PC-3 (cell line): ENCODE measurements at places on chromosomes 16 and 17.

GRCh38 chr17:40598619-40599467 lies 33.6 kb upstream of the CCR7 start:
- DNase-seq = no peak

DNA sequence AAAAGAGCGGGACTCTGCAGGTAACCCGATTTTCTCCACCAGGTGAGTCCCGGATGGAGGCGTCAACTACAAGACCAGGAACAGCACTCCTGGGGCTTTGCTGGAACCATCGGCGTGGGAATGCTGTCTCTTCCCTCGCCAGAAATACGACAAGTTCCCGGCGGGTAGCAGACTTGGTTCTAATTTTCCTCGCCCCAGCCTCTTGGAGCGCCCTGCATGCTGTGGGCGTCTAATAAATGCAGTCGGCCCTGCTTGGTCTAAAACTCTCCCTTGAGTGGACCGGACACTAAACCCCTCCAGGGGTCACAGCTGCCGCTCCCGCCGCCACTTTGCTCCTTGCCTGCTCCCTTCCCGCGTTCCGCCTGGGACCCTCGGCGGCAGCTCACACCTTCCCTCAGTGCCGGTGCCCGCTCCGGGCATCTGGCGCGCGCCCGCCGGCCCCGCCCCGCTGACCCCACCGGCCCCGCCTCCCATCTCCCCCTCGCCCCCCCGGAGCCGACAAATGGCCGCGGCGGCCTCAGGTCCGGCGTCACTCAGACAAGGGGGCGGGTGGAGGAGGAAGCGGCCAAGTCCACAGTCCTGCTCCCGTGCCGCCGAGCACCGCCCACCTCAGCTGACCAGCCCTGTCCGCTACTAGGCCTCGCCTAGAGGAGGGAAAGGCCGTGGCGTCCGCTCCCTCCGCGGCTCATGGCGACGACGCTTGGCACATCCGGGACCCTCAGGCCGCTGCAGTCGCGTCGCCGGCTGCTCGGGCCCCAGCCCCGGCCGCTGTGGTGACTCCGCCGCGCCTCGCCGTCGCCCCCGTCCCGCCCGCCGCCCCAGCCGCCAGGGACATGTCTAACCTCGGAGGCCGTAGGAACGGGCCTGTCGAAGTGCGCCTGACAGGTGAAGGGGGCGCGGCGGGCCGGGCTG lies 65.8 kb downstream of the KPNA2 start:
- DNase-seq = peak; percentile 95

DNA sequence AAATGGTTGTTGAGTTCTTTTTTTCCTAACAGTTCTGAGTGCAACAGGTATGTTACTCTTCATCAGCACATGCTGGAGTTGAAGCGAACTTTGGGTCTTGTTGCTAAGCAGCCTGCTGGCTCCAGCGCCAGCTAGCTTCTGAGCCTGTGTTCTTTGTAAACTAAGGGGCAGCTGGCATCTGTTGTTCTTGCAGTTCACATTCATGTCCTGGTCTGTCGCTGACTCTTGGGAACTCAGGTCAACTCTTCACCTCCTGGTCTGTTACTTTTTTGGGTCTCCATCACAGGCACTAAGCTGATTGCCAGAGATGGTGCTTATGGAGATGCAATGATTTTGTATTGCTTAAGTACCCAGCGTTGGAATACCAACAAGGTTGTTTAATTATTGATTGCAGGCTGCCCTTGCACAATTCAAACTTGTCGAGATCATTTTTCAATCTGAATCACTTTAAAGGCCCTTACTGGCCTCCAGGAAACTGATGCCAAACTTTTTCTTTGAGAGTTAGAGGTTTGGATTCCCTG lies 40.9 kb downstream of the USP10 start:
- no peak for DNase-seq

DNA sequence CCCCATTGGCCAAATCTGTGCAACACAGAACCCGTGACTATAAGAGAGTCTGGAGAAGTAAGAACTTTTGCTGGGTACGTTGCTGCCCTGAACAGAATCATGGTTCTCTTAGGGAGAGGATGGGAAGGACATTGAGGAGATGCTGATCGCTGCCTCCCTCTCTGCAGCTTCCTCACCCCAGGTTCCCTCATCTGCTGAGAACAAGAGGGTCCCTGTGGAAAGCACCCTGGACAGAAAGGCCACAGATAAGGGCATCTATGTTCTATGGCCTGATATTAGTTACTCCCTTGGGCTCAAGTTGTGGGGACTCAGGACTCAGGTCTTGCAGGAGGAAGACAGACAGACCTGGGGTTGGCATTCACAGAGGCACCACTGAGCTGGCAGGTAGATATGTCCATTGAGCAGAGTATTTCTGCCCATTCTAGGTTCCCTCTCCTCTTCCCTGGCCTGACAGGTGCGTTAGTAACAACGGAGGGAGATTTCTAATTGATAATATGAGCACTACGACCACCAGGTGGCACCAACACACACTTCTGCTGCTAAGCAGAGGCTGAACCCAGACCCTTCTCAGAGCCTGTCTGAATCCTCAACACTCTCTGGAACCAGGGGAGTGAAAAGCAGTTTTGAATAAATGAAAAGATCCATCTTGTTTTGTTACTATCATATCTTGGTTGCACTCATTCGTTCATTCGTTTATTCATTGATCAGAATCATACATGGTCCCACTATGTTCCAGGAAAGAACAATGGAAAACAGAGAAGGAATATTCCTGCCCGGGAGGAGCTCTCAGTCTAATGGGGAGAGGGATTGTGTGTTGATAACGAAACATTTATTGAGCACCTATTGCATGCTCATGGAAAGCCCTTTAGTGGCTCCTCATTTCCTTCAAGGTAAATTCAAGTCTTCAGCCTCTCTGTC lies 56.4 kb downstream of the SLC6A2 start:
- peak; percentile 64 for DNase-seq

- DNase-seq = peak; percentile 55
These were observed 2.9 kb upstream of the KRT16 start for GRCh38 chr17:41615454-41615853.

- DNase-seq = no peak
These were observed 47.6 kb downstream of the FZD2 start for GRCh38 chr17:44604768-44605485.

DNA sequence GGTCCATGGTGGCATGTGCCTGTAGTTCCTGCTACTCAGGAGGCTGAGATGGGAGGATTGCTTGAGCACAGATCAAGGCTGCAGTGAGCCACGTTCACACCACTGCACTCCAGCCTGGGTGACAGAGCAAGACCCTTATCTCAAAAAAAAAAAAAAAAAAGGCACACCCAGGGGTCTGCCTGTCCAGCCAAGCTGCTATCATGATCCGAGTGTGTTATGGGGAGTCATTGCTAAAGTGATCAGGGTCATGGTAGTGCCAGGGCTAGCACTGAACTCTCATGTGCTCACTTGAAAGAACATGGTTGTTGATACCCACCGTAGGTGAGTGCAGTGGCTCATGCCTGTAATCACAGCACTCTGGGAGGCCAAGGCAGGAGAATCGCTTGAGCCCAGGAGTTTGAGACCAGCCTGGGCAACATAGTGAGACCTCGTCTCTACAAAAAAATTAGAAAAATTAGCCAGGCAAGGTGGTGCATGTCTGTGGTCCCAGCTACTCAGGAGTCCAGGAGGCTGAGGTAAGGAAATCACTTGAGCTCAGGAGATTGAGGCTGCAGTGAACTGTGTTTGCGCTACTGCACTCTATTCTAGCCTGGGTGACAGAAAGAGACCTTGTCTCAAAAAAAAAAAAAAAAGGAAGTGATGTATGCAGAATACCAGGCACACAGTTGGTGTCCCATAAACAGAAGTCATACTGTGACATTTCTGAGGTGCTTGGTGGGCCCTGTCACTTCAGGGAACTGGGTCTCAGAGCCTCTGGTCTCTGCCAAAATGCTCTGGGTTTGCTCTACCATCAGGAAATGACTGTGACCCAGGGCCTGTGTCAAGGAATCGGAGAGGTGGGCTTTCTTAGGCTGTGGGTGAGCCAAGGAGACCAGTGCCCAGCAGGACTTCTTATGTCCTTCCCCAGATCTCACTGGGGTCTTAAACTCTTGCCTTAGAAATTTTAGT lies 2.2 kb downstream of the PRM1 start:
- DNase-seq = no peak

GRCh38 chr16:9393591-9393990 lies 302.1 kb downstream of the HAPSTR1 start:
- no peak for DNase-seq
